ENCODE measurements at places on chromosomes 3 and 15.

GRCh38 chr3:43996379-43997301 is 245.0 kb upstream of the TOPAZ1 start:
- DNase-seq, result peak; percentile 30

- DNase-seq, result no peak
These were observed 359.9 kb downstream of the MECOM start for GRCh38 chr3:169303660-169304059.

DNA sequence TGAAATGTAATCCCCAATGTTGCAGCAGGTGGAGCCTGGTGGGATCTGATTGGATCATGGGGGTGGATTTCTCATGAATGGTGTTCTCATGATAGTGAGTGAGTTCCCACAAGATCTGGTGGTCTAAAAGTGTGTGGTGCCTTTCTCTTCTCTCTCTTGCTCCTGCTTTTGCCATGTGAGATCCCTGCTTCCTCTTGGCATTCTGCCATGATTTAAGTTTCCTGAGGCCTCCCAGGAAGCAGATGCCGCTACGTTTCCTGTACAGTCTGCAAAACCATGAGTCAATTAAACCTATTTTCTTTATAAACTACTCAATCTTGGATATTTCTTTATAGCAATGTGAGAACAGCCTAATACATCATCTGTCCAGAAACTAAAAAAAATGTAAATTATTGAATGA is 298.3 kb downstream of the MEX3B start:
- DNase-seq, result no peak

- DNase-seq, result peak; percentile 49
These were observed 21.0 kb downstream of the RARB start for GRCh38 chr3:25448750-25449692.

DNA sequence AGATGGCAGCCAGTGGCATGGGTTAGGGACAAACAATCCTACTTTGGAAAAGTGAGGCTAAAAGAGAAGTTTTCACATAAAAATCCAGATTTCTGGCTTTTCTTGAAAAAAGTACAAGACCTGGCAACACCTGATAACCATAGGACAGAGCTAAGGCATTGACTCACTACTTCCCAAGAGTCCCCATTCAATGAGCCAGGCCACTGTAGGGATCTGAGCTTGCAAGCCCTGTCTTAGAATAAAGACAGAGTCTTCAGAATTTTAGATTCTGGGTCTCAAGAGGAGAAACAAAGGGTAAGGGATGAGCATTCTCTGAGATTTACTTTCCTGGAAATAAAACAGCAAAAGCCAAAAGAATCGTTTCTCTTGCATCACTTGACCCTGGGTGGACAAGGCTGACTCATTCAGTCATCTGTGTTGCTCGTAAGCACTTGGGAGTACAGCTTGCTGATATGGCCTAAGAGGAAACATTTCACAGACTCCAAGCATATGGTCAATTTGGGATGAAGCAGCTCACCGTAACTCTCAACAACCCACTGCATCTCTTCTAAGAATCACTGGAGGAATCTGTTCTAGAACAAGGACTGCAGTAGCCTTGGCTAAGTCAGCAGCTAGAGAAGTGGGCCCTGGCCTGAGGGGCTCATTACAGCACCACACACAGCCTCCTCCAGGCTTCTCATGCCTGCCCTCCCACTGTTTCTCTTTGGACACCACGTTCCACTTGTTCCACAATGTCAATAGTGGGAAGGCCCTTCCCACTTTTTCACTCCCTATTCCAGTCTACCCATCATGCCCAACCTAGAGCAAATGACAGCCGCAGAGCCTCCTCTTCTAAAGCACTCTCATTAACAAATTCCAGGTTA is 86.2 kb downstream of the RFTN1 start:
- no peak for DNase-seq

GRCh38 chr3:152219216-152219615 is 49.5 kb upstream of the MBNL1 start:
- no peak for DNase-seq

- no peak for DNase-seq
These were observed 21.1 kb upstream of the SNRPN start for GRCh38 chr15:24933716-24934115.

DNA sequence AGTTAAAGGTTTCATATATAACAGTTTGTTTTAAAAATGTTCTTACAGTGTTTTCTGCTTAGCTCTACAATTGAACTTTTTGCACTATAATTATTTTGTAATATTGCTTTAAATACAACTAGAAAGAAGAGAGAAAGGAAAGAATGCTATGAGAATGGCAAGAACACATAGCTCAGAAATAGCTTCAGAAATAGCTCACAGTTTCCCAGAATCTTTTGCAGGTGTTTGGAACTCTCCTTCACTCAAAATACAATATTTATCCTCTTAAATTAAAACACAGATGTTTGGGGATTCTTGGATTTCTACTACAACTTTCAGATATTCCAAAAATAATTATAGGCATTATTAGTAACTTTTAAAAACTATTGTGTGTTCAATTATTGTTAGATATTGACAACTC is 658.0 kb upstream of the DPPA4 start:
- DNase-seq, result no peak

DNA sequence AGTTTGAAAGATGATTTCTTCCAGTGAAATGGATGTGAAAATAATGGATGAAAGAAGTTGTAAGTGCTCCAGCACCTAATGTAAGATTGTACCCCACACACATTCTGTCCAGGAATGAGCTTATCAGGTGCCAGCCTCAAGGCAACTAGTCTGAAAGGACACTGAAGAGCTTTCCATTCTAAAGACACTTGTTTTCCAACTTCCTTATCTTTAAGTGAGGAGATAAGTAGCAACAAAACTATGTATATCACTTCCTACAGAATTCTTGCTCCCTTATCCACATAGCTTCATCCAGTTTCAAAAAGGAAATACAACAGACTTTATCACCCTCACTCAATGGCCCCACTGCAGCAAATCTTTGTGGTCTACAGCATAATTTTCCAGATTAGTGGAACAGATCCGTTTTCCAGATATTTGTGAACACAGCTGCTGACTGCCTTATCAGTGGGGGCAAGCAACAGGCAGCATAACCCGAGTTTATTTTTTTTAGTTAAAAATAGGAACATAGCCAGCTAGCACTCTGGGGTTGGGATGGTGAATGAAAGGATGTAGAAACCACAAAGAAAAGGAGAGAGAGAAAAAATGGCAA is 60.6 kb downstream of the CD200R1L start:
- DNase-seq, result no peak

DNA sequence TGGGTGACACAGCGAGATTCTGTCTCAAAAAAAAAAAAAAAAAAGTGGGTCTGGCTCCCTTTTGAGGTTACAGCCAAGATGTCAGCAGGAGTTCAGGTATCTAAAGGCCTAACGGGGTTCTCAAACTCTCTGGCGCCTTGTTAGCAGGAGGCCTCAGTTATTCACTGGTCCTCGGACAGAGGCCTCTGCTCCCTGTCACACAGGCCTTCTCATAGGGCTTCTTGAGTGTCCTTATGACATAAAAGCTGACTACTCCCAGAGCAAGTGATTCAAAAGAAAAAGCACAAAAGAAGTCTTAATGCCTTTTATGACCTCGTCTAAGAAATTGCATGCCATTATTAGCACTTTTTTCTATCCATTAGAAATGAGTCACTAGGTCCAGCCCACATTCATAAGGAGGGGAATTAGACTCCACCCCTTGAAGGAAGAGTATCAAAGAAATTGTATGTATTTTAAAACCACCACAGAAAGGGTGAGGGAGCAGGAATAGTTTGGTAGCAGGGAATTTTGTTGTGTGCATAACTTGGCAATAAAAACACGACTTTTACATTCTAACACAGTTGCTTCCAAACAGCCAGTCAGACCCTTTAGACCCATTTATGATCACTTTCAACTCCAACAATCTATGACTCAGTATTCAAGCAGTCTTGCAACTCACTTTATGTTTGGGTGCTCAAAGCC is 90.3 kb downstream of the MEX3B start:
- DNase-seq, result no peak

DNA sequence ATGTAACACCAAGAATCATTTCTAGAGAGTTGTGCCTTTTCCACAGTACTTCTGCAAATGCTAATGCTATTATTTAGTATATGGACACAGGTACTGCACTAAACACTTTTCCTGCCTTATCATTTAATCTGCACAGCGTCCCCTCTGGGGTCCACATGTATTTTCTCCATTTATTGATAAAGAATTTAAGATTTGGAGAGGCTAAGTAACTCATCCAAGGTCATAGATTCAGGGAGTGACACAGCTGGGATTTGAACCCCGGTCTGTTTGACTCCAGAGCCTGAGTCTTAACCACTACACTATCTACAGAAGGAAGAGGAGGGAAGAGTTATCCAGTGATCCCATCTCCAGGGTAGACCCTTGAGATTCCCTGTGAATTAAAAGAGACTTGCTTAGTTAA is 24.9 kb upstream of the TPRG1 start:
- no peak for DNase-seq

DNA sequence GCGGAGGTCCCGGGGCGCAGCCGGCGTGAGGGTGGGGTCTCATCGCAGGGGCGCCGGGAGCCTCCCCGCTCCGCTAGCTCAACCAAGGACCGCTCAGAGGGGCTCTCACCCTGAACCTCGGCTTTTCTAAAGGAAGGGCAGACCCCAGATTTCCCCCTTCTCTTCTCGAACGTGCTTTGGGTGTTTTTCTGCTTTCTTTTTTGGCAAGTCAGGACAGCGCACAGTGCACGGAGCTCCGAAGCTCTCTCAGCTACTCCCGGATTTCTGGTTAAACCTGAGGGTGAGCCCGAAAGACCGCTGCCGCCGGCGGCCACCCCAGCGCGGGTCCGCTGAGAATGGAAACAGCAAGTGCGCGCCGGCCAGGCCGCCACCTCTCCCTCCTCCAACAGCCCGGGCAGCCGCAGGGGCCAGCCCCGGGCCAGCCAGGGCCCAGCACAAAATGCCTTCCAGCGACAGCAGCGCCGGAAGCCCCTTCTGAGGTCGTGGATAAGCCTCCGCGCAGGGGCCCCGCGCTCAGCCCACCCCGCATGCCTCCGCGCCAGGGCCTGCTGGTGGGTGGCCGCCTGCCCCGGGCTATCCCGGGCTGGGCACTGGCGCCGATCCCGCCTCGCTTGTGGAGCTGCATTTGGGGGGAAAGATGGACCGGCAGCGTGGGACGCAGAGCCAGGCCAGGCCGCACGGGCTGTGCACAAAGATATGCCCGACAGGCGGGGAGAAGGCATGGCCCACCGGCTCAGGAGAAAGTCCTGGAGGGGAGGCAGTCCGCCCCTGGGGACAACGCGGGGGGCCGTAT is 8.2 kb upstream of the OCA2 start:
- DNase-seq, result no peak

- no peak for DNase-seq
These were observed 92.1 kb downstream of the IGF2BP2 start for GRCh38 chr3:185732782-185733181.

DNA sequence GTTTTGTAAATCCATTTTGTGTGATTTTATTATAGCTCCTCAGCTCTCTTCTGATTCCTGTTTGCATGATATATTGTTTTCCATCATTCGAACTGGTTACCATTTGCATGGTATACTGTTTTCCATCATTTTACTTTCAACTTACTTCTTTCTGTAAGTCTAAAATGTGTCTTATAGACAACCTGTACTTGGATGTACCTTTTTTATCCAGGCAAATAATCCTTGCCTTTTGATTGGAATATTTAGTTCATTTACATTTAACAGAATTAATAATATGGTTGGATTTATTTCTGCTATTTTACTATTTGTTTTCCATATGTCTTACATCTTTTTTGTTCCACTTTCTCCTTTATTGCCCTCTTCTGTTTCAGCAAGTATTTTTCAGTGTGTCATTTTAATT is 62.8 kb downstream of the CHD2 start:
- no peak for DNase-seq

DNA sequence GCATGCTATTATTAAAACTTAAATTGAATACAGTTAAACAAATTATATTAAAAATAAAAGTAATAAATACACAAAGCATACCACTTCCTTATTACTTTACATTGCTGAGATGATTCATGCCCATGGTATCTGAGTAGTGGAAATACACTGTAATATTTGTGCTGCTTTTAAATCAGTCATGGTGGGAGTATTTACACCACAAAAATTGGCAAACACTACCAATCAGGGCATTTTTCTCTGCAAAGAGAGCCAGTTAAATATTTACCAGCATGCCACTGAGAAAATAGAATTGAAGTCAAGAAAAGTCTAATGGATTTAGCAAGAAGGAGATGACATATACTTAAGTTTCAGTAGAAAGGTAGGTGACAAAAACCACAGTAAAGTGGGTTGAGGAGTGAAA is 19.6 kb downstream of the PPARG start:
- no peak for DNase-seq

DNA sequence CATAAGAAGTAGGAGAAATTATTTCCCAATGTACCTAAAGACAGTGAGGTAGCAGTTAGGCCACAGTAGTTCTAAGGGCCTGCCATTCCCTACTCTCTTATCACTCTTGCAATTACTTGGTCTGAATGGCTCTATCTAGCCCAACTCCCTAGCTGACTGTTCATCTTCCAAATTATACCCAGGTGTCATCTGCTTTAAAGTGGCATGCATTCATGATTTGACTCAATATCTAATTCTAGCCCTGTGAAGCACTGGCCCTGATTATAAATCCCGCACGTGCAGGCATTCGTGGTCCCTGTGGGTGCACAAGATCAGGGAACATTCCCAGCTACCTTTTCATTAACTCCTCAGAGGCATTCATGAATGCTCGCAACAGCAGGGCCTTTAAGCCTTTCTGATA is 43.1 kb upstream of the ZNF774 start:
- no peak for DNase-seq

- DNase-seq, result no peak
These were observed 8.2 kb downstream of the THOC7 start for GRCh38 chr3:63855333-63855940.

DNA sequence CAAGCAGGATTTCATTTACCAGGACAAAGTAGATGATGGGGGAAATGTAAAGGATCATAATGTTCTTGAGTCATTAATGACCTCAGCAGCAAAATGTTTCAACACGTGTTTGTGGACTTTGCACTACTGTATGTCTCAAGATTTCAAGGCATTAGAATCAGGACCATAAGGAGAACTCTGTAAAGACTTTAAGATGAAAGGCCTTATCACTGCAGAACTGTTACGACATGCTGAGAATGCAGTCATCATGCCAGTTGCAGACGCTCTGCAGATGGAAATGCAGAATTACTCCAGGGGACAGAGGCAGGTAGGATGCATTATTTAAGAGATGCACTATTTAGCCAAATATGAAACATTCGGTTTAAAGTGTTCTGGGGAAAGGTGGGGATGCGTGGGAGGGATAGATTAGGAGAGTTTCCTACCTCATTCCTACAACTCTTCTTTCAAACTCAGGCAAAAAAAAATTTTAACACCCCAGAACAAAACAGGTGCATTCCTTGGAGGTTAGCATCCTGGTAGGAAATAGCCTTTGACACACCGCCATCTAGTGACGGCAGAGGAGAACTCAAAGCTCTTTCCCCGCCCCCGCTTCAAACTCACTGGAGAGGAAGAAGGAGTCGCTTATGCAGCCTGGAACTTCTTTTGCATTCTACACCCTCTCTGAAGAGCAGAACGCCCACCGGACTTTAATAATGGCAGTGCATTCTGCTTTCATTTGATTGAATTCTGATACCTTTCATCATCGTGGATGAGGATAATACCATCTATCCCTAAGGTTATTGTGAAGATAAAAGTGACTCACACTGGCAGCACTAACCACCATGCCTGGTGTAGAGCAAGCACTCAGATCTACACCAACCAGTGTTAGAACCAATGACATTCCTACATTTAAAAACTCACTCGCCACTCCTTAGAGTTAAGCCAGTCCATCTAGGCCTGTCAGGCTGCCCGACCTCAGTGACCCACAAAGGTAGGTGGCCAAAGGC is 43.1 kb upstream of the TOPAZ1 start:
- DNase-seq, result peak; percentile 77

- DNase-seq, result peak; percentile 12
These were observed 211.9 kb upstream of the GOLGA6L4 start for GRCh38 chr15:84023636-84024035.

GRCh38 chr3:8953313-8953712 is 10.0 kb downstream of the RAD18 start:
- DNase-seq, result no peak

All from body of pancreas (tissue), 4 donors.